ENCODE measurements at places on chromosomes 7 and 10.

DNA sequence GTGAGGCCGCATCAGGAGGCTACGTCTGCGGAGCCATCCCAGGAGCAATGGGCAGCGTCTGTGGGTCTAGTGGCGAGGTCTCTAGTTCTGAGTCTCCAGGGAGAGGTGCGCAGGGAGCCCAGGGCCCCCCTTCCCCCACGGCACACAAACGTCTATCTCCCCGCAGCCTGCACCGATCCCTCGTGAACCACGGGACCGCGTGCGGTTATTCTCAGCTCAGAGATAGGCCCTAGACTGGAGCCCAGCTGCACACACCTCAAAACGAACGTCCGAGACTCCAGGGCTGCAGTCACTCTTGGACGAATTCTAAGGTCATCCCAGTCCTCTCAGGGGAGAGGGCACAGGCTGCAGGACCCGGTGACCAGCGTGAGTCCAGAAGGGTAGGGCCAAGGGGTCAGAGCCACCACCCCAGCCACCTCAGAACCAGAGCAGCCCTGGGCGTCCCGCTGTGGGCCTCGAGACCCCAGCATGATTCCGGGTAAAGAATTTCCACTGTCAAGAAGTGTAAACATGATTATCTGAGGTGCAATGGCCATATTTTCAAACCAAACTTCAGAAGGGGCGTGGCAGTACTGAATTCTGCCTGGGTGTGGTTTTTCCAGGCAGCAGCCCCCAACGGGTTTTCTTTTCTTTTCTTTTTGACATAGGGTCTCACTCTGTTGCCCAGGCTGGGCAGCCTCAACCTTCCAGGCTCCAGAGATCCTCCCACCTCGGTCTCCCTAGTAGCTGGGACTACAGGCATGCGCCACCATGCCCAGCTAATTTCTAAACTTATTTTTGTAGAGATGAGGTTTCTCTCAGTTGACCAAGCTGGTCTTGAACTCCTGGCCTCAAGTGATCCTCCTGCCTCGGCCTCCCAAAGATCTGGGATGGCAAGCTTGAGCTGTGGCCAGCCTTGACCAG, 57.5 kb downstream of the PWWP2B start:
- DNase-seq, result no peak

GRCh38 chr7:165661-166337, 26.6 kb upstream of the FAM20C start:
- DNase-seq, result no peak

DNA sequence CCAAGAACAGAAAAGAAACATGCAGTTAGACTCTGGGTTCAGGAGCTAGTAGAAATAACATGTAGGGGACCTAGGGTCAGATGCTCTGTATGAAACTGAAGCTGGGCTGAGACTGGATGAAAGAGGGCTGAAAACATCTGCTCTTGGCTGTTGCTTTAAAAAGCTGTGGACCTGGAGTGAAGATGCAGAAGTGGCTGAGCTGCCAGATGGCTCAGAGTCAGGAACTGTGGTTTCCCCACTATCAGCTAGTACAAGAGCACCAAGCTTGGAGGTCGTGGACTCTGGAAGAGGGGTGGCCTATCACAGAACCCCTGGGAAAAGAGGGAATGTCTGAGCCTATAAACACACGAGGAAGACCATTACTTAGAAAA, 5.9 kb downstream of the ADK start:
- no peak for DNase-seq

GRCh38 chr10:21334891-21335696, 190.4 kb downstream of the SKIDA1 start:
- DNase-seq, result no peak

Data from NCI-H1092 (cell line).